ENCODE measurements at places on chromosomes 2 and 18. TPM values are rescaled to one million over a fixed set of nuclear protein-coding genes. Genes with fewer than 3 reads are reported as not detected.

Gene TIGD1
- total RNA-seq, result 10.1 TPM

Gene SP9
- total RNA-seq, result not detected

Gene MRO
- total RNA-seq, result not detected

Gene ANKRD30BL
- total RNA-seq, result not detected

Gene SERPINB13
- not detected for total RNA-seq

Gene POLR1A
- total RNA-seq, result 28.0 TPM

Data from activated naive CD4-positive, alpha-beta T cell treated with anti-CD3 and anti-CD28 coated beads, Interleukin-2, amount 10 ng/mL, durations not matched to agents 5 hours and 36 hours (primary cell).